ENCODE measurements at places on chromosomes 6 and 20. TPM values are rescaled to one million over a fixed set of nuclear protein-coding genes. Genes with fewer than 3 reads are reported as not detected.

Gene FAM50B
- 5.8 TPM for total RNA-seq

Gene RAET1E
- total RNA-seq, result 1.0 TPM

Gene SLC17A1
- not detected for total RNA-seq

Gene RAB44
- total RNA-seq, result not detected

Gene GGTLC1
- not detected for total RNA-seq

Gene APCDD1L
- total RNA-seq, result 2.4 TPM

Gene STMND1
- total RNA-seq, result 0.22 TPM

Gene REM1
- total RNA-seq, result not detected

All from A172 (cell line).